Kidney (tissue), 22 donors: ENCODE measurements at places on chromosomes 7 and 10. TPM values are rescaled to one million over a fixed set of nuclear protein-coding genes. Genes with fewer than 3 reads are reported as not detected.

DNA sequence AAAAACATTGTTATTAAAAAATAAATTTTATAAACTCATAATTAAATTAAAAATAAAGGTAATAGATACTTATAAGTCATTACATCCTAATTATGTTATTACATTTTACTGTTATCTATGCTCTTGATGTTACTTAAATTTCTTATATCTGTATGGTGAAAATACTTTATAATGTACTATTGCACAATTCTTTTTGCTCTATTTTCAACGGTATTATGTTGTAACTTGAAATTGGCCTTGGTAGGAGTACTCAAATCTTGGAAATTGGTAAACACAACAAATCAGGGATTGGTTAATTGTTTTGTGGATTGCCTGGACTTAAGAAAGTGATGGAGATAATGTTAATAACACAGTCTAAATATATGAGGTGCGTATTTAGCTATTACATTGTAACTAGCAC is 273.3 kb downstream of the MDFIC start:
- no peaks in the 10 kb centered on the region for H3K4me1 ChIP-seq
- no peak overlapping the region for H3K4me3 ChIP-seq
- H3K27me3 ChIP-seq, result no peaks in the 10 kb centered on the region
- H3K36me3 ChIP-seq, result no peaks in the 10 kb centered on the region

HOXA4 gene
- total RNA-seq, result 11.2 TPM

OR2A42 gene
- total RNA-seq, result 0.06 TPM

DNA sequence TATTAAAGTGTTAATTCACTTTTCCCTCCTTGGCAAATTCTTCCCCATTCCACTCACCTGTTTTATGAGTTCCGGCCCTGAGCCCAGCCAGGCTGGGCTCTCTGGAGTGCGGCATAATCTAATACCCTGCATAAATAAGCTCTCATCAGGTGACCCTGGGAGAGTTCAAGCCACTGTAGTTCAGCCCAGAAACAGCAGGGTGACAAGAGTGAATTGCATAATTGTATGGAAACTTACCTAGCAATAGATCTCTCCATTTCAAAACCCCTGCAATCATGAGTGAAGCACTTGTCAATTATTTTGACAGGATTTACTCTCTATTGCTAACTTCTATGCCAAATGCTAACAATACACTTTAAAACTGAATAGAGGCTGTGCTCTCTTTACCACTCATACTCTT is 94.7 kb downstream of the OSBPL3 start:
- no peaks in the 10 kb centered on the region for H3K27me3 ChIP-seq
- DNase-seq, result no peak
- H3K4me1 ChIP-seq, result no peaks in the 10 kb centered on the region
- no peak overlapping the region for H3K4me3 ChIP-seq

ASAH2B gene
- total RNA-seq, result 5.2 TPM
